ENCODE measurements at places on chromosomes 1 and 21.

GRCh38 chr1:57916041-57916440 lies 492.2 kb upstream of the DAB1 start:
- DNase-seq: no peak

DNA sequence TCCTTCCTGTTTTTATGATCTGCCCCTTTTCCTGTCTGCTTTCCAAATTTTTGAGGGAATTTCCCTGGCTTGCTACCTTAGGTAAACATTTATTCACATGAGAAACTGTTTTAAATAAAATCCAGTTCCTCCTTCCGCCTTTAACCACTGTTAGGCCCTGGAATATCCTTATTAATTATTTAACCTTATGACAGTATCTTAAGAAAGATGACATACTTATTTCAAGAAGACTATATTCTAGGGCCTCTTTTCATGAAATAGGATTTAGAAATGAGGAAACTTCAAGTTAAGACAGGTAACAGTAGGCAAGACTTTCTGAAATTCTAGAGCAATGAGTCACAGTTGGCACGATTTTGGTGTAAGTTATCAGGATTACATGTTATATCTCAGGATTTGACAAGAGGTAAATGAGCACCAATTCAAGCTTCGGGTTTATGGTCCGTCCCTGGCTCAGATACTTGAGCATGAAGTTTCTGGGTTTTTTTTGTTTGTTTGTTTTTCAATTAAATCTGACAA lies 2.0 kb upstream of the TNFSF18 start:
- no peak for DNase-seq

DNA sequence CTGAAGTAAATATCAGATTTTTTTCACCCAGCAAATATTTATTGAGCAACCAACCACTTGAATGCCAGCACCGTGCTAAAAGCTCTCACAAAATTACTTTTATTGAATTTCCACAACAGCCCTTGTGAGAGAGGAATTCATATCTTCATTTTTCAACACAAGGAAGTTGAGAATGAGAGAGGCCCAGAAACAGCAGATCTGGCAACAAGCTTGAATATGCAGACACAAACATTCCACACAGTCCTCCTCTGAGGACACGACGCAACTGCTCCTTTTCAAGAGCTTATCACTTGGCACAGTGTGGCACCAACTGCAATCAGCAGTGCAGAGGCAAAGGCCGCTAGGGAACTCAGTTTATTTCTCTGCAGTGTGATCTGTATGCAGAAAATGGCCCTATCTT lies 32.2 kb upstream of the IFNAR2 start:
- no peak for DNase-seq

DNA sequence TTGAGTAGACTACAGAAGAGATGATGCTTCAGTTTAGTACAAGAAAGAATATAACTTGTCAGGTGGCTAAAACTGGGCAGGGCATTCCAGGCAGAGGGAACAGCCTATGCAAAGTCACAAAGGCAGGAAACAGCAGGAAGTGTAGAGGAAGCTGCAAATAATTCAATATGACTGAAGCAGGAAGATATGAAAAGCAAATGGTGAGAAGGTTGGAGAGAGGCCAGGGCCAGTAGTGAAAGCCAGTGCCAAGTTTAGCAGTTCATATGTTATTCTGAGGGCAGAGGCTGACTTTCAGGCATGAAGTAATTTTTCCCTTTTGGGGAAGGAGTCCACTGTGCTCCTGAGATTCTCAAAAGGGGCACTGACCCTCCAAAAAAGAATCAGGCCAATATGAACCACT lies 8.0 kb upstream of the YBX1 start:
- DNase-seq: no peak

GRCh38 chr1:106637566-106637965 lies 418.9 kb upstream of the PRMT6 start:
- no peak for DNase-seq

GRCh38 chr21:32137266-32137665 lies 141.6 kb downstream of the MIS18A start:
- DNase-seq: peak; percentile 75

- peak; percentile 72 for DNase-seq
Measured at GRCh38 chr1:42177541-42177981, 13.0 kb upstream of the GUCA2A start.

DNA sequence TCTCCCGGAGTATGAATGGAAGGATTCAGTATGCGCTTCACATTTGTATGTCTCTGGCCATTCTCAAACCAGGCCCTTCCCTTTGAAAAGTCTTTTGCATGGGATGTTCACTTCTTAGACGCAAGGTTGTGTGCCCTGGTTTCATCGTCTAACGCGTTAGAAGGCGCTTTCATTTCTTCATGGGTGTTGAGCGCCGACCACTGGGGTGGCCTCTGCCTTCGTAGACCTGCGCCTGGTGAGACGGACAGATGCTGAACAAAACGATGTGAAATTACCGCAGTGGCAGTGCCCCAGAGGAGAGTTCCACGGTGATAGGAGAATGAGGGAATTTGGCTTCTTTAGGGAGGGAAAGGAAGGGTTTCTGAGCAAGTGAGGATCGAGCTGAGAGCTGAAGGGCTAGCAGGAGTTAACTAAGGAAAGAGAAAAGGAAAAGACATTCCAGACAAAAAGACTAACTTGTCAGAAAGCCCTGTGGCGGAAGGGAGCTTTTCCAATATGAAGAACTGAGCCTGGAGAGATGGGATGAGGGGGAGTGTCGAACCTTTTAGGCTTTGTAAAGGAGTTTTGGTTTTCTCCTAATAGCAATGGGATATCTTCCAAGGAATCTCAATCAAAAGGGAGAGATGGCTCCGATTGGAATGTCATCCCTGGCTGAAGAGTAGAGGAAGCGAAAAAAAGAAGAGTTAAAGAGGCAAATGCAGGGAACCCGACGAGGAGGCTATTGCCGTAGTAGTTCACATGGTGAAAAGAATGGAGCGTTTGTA lies 951 bp downstream of the GGPS1 start:
- peak; percentile 27 for DNase-seq

- DNase-seq: no peak
Measured at GRCh38 chr1:91700771-91701471, 185.0 kb downstream of the TGFBR3 start.

DNA sequence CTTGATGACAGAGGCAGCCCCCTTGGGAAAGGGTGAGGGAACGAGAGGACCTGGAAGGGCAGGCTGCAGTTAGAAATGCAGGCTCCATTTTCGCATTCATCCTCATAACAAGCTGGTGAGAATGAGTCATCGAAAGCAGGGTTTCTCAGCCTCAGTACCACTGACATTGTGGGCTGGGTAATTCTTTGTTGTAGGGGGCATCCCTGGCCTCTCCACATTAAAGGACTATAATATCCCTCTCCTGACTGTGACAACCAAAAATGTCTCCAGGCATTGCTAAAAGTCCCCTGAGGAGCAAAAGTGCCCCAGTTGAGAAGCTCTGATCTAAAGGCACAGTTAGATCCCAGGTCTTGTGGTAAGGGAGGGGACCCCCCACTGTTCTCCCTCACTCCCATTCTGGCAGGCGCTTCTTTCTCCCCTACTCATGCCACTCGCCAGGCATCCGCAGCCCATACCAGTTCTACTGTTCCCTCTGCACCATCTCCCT lies 20.4 kb downstream of the KCNN3 start:
- DNase-seq: no peak

- DNase-seq: no peak
Measured at GRCh38 chr1:84712276-84712874, 22.1 kb upstream of the SSX2IP start.

DNA sequence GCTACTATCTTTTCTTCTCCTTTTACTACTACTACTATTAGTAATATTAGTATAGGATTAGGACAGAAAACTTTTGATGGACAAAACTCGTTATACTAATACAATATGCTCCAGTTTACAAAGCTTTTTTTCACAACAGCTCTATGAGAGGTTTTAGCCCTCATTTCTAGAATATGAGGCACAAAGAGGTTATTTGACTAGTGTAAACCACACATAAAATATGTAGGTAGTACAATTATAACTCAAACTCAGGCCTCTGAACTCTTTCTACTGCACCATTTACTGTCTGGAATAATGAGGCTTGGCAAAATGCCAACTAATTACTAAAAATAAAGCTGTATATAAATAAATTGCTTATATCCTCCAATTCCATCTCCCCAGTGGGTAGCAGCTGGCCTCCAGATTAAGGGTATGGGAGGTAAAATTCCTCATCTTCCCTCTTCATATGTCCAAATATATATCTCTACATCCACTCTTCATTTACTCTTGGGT lies 99.9 kb downstream of the LYST start:
- DNase-seq: no peak

GRCh38 chr1:224582041-224582440 lies 34.1 kb upstream of the CNIH3 start:
- peak; percentile 35 for DNase-seq

DNA sequence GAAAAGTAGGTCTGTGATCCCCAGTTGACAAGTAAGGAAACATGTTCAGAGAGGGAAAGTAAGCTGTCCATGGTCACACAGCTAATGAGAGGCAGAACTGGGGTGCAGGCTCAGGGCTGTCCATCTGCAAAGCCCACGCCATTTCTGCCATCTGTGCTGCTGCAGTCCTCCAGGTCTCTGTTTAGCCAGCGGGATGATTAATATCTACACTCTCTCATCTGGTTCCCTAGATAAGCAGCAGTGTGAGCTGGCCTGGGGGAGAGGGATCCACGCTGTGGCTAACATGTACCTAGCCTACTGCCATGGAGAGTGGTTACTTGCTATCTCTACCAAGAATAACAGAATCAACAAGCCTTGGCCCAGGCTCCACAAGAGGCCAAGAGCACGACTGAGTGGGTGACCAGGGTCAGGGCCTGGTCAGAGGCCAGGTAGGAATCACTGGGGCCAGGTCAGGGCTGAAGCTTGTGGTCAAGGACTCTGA lies 75.2 kb downstream of the TRABD2B start:
- no peak for DNase-seq

DNA sequence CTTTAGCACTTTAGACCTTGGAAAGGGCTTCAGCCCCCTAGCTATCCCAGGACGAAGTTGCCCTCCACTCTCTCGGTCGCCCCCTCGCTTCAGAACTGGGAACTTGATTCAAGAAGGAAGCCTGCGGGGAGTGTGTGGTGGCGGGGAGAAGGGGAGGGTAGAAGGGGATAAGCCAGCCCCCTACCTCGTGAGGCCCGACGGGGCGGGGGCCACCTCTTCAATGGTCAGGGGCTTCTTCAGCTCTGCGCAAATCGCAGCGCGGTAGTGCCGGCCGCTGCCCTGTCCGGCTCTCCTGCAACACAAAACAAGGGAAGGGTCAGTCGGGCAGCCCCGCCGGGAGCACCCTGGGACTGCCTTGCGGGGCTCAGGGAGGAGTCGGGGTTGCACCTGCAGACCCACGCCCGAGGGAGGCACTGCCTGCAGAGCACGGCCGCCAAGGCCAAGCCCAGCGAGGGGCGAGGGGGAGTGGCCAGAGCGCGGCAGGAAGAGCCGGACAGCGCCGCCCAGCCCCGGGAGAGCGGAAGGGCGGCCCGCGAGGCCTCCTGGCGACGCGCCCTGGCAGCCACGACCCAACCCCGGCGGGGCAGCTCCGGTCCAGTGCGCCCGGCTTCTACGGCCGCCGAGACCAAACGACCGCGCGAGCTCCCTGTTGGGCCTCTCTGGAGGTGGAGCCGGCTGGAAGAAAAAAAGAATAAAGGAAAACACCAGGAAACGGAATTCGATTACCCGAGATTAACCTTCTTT lies 56.2 kb upstream of the RASAL2 start:
- peak; percentile 56 for DNase-seq

- DNase-seq: peak; percentile 69
Measured at GRCh38 chr1:29502911-29503840, 266.9 kb downstream of the PTPRU start.

GRCh38 chr1:167060141-167061072 lies 29.8 kb downstream of the GPA33 start:
- no peak for DNase-seq

DNA sequence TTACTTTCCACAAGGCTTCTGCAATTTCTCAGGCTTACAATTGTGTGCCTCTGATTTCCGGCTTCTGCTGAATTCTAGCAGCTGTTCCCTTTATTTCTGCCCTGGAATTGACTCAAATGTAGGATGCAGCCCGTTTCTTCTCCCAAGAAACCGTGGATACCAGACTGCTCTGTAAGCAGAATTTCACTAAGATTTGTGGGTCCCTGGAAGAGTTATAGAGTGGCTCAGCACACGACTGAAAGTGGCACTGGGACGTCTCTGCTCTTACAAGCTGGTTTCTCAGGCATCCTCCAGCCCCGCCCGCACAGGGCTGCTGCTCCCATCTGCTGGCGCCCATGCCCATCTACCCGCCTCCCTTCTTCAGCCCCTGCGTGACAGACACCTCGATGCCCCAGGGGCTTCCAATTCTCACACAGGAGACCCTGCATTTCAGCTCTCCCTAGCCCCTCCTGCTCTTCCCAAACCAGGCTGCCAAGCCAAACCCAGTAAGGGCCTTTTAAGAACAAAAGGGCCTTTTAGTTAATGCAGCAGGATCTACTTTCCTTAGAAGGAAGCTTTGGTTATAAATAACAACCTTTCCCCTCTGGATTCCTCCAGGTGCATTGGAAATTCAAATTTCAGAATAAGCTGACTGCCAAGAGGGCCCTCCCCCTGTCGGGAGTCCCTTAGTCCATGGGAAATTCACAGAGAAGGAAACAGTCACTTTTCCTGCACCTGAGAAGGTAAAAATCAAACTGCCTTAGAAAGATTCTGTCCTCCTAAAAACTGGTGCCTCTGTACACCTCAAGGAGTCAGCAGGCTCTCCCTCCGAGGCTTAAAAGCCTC lies 45.4 kb upstream of the TENT5B start:
- no peak for DNase-seq

DNA sequence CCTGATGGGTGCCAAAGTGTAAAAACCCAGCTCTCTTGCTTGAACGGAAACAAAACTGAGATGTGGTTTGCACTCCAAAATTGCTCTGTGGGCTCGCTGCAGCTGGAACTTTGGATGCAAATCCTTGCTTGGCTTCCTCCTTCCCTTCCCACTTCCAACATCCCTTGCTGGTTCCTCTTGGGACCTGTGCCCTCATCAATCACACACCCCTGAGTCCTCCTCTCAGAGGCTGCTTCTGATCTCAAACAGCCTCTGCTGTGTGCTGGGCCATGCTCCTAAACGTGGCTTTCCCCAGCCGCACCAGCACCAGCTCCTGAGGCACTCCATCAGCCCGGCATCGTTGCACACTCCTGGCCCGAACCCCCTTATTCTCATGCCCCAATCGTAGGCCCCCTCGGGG lies 124.3 kb upstream of the RAB4A start:
- no peak for DNase-seq

DNA sequence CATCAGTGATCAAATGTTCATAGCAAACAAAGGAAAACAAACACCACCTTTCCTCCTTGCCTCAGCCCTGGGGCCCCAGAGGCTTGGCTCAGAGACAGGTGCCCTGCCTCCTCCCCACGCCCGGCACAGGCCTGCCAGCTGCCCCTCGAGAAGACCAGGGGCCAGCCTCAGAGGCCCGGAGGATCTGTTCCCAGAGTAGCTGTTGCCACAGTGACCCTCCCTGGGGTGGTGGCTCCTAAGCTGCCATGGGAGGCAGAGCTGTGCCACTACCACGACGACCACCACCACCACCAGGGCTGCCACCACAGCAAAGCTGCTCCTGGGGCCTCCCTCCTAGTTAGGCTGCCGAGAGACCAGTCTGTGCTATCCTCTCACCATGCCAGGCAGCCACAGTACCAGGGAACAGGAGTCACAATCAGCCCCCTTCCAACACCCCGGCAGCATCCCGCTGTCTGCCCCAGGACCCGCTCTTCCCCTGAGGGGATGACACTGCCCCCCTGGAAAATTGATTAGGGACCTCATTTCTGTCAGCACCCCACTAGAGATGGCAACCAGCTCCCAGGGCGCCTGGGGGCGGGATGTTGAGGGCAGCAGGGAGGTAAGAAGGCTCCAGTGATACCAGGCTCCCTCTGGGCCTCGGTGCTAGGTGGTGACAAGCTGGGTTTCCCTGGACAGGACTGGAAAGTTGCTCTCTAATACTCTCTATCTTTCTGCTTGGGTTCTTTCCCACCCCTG lies 30.5 kb downstream of the KCNC4 start:
- DNase-seq: peak; percentile 34
